Right ventricle myocardium superior (tissue), 1 donor: ENCODE measurements at places on chromosomes 7 and 10.
A peak's percentile ranks its signal among the peaks of the same experiment; 100 is the strongest.

DNA sequence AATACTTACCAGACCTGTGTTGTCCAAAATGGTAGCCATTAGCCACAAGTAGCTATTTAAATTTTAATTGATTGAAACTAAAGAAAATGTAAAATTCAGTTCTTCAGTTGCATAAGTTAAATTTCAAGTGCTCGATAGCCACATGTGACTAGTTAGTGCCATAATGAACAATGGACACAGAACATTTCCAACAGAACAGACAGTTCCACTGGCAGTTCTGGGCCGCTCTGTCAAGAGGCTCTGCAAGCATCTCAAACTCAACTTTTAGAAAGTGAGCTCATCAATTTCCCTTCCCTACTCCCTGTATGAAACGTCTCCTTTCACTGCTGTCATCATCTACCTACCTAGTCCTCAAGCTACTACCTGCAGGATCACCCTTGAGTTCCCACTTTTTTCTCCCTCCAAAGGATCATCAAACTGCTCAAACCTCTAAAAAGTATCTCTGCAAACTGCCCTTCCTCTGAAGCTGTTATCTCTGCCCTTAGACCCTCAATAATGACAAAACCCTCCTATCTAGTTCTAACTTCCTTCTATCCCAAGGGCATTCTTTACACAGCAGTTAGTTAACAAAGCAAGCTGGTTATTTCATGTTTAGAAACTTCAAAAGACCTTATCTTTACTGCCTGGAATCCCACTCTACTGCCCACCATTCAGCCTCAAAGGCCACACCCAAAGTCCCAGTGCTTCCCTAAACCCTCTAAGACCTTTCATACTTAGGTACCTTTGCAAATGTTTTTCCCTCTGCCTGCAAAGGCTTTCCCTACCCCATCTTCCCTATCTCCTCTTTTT lies 20.6 kb downstream of the SHTN1 start:
- DNase-seq, result no peak

DNA sequence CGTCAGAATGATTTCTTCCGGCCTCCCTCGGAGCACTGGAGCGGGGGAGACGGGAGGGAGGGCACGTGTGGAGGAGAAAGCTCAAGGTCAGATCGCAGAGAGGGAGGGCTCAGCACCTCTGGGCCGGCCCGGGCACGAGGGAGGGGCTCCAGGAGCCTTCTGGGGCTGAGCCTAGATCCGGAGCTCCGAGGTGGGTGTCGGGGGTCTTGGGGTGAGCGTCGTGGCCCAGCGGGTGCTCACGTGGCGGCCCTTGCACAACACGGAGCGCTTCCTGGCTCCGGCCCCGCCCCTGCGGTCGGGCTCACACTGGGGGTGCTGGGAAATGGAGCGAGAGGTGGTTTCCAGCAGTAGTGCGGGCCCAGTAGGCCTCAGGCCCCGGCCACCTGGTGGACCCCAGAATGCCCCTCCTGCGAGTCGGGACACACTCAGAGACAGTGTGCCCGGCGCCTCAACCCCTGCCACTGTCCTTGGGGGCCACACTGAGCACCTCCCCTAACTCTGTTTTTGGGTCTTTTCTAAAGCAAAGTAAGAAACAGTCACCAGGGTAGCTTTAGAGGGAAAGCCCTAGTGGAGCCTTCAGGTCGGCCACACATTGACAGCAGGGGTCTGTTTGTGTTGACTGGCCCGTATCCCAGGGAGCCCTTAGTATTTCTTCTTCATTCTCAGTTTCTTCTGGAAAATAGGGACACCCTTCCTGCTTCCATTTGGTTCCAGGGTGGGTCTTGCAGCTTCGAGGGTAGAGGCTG lies 798 bp downstream of the PPIF start:
- DNase-seq, result peak; percentile 85

DNA sequence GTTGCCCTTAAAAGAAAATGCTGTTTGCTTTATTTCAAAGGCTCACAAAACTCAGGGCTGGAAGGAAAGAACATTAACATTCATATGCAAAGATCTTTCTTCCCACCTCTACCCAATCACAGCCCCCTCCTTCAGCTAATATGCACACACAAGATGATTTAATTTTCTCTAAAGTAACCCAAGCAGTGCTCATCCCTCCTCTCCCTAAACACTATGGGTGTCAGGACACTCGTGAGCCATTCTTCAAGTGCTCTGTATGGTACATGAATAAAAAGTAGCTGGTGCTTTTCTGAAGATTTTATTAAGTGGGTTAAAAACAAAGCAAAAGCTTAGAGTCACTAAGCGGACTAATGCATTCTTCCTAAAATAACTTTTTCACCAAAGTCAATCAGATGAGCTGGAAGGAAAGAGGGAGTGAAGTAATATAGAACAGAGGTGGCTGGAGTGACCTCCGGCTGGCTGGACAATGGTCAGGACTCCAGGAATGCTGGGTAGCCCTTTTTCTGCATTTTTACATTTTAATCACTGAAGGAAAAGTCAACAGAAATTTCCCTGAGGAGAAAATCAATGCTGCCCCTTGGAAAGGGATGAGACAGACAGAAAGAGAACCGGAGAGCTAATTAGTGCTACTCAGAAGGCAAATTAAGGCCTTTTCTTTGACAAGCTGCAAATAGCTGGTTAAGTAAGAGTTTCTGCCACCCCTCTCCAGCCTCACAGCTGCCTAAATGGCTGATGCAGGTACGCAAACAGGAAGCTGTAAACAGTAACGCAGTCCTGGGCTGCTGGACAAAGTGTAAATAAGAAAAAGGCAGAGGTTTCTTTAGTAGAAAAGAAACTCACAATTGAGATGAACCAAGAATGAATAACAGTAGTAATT lies 6.6 kb downstream of the DGKI start:
- no peak for DNase-seq

DNA sequence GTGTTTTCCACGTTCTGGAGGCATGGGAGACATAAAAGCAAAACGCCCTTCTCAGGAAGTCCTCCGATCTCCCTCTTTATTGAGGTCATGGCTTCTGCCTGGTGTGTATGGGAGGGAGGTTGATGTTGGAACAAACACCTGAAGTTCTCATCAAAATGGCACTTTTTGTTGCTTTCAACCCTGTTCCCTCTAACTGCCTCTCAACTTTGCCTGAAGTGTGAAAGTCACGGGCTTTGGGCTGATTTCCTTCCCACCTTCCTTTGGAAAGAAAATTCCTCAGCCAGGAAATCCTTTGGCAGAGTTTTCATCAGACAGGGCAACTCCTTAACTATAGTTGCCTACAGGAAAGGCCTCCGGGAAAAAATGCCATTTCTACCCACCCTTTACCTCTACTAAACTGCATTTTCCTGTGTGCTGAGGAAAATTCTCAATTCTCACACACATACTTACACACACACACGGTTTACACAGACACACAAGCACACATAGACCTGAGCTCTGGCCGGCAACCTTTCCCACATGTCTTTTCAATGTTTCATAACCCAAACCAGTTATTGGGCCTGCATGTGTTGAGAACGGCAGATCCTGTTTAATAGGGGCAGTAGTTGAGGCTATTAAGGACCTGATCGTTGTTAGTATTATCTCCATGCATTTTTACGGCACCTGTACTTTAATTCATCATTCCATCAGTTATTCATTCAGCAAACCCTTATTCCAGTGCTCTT lies 36.4 kb downstream of the CYP17A1 start:
- no peak for DNase-seq

GRCh38 chr10:167383-167782 lies 32.1 kb downstream of the ZMYND11 start:
- DNase-seq, result no peak

DNA sequence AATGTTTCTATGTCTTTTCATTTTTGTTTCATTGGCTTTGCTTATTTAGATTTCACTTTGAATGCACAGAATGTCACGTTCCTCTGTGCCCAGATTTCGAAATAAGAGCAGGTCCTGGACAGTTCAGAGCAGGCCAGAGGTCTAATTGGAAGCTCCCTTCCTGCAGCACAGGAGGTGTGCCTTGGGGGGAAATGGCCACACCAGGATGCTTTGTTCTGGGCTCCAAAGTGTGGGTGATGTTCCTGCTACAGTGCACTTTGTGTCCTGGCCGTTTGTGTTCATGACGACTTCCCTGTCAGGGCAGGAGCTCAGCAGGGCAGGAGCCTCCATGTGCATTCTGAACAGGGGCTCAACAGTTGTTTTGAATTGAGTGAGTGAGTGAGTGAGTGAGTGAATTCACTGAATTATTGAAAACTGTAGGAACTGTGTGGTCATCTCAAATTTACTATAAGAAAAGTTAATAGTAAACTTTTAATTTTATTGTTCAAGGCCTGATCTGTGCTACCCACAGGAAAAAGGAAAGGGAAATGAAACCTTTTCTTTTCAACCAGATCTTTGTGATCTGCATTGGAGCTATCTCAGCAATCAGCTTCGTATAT lies 109.5 kb upstream of the GJD4 start:
- no peak for DNase-seq

GRCh38 chr7:26959290-26959689 lies 94.9 kb upstream of the SKAP2 start:
- no peak for DNase-seq

- no peak for DNase-seq
These were observed 252.6 kb upstream of the ANKRD30A start for GRCh38 chr10:36872702-36873393.

DNA sequence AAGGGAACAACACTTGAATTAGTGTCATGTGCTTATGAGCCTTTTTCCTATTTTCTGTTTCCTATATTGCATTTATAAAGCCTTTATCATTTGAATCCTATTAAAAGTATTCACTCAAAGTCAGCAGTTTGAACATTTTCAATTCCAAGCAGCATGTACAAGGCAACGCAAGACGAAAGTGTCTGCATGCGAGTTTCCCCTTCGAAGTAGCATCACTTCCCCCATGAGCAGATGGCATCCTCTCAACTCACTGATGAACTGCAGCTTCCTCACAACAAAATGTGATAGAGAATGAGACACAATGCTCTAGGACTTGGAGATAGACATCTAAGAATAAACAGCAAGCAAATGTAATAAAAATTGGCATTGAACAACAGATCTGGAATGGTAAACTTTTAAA lies 270.7 kb downstream of the PRPF18 start:
- DNase-seq, result no peak

DNA sequence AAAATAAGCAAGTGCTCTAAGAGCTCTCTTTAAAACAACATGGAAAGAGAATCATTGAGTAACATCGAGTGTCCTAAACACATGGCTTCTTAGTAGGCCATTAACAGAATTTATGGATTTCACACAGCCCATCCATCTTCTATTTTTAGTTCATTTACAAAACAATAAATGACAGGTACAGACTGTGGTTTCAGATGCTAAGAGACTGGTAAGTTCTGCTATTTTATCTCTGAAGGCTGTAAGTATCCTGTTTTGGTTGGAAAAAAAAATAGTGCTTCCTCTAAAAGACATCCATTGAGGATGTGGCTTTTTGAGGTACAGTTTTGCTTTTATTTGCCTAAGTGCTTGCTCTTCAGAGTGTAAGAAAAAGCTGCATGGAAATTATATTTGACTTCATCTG lies 27.4 kb upstream of the GNAI1 start:
- DNase-seq, result no peak

DNA sequence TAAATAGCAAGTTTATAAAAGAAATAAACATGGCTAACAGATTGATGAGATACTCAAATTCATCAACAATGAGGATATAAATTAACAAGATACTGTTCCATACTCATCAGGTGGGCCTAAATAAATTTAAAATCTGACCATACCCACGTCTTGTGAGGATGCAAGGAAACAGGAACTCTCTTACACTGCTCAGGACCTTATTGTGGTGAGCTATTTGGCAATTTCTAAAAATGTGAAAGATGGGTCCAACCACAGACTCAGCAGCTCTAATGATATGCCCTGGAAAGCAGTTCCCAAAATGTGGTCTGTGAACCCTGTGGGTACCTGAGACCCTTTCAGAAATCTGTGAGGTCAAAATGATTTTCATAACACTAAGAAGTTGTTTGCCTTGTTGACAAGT lies 21.5 kb downstream of the RPP38 start:
- no peak for DNase-seq

DNA sequence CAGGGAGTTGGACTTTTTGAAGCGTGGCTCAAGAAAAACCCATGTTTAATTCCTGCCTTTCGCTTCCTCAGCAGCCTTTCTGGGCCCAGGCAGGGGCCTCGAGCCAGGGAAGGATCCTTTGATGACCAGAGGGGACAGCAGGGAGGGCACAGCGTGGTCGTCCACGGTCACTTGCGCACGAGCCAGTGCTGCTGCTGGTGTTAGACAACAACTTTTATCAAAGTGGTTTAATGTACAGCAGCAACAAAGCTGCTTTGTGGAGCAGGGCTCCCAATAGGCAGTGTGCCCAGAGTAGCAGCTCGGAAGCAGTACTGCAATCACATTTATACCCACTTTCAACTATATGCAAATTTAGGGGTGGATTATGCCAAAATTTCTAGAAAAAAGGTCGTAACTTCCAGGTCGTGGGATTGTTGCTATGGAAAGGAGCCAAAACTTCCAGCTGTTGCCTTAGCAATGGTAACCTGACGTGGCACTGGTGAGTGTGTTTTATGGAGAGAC lies 6.1 kb downstream of the GIMAP1 start:
- DNase-seq, result no peak

- DNase-seq, result no peak
These were observed 17.6 kb downstream of the SLC35B4 start for GRCh38 chr7:134298902-134299683.

DNA sequence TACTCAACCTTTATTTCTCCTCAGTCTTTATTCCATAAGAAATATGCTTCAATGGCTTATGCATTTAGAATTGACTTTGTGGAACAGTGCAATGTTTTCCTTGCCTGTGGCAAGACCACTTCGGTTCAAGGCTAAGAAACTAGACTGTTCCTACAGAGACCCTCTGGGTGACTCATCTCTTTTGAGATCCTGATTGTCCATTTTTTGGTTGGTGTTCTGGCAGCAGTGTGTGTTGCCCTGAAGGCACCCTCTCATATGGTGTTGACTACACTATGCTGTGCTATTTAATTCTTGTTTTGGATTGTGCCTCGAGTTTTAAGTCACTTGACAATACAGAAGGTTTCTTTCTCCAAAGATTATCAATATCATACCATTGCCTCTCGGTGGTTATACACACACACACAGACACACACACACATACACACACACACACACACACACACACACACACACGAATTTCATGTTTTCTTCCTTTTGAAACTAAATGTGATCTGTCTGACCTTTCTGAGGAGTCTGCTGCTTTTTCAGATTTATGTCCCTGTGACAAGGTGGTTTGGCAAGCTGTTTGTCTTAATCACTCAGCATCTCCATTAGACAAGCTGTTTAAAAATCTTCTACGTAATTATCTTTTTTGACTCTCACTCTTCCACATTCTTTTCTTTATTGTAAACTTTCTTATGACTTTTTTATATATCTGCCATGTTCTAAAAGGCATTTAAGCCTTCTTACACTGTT lies 187.2 kb downstream of the VTI1A start:
- no peak for DNase-seq

DNA sequence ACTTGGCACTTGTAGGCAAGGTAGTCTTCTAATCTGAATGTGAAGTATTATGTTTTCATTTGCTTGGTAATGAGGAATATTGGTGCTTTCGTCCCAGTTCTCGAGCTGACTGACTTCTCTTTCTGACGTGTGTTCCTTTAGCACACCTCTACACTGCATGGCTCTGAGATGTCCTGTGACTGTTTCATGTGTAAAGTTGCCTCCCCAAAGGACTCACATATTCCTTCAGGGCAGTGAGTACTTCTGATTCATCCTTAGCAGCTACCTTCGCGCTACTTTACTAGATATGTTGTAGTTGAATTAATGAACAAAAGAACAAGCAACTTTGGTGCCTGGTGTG lies 113.7 kb downstream of the EGFR start:
- DNase-seq, result no peak
